ENCODE measurements at places on chromosomes 5 and 9. TPM values are rescaled to one million over a fixed set of nuclear protein-coding genes. Genes with fewer than 3 reads are reported as not detected.
A peak's percentile ranks its signal among the peaks of the same experiment; 100 is the strongest.

- DNase-seq = no peak
Measured at GRCh38 chr9:116212986-116213692, 59.5 kb downstream of the PAPPA start.

DNA sequence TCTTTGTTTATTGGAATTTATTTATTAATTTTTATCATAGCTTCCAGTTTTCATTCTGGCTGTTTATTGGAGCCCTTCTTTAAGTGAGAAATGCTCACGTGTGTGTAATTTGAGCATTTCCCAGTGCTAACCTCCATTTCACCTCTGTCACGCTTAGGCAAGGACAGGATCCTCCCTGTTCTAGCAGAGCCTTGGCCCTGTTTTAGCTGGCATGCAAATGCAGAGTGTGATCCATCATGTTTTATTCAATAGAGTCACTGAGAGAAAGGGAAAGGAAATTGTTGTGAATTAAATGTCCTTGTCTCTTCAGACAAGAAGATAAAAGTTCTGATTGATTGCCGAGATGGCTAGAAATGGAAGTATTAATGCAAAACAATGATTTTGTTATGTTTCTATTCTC lies 137.3 kb upstream of the ACO1 start:
- no peak for DNase-seq

GRCh38 chr5:148823871-148824270 lies 2.5 kb upstream of the ADRB2 start:
- DNase-seq = no peak

DNA sequence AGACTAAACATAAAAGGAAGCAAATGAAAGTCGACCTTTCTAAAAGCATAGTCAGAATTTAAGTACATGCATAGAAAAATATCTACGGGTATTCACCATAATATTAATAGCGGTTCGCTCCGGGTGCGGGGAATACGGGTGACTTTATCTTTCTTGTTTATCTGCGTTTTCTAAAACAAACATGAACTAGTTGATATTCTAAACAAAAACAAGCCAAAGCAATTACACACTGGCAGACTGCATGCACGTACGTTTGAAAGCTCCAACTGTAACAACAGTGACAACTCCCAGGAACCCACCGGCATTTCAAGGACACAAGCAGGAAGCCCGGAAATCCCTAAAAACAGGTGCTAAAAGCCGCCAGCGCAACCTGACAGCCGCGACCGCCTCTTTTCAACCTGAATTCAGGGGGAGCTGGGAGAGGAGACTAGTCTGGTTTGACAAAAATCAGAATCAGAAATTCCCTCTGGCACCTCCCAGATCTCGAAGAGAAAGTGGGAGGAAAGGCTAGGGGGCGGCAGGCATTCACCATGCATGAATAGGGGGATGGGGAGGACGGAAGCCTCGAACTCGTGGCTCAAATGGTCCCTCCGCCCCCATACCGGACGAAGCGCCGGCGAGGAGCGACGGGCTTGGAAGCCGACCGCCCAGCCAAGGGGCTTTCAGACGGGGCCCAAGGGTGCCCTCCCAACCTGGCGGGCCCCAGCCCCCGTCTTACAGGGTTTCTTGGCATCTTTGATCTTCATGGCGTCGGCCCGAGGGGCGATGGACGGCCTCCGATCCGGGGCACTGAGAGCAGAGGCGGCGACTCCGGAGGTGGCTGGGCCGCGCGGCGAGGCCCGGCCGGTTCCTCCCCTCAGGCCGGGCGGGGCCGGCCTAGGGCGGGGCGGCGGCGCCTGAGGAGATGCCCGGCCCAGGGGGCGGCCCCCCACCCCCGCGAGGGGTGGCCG lies at the start of gene PANK3:
PANK3 (minus strand) TSS at position 831 of the 950 bp plus-strand sequence; CDS start at position 746, 85 bp downstream.
- DNase-seq = peak; percentile 51

DNA sequence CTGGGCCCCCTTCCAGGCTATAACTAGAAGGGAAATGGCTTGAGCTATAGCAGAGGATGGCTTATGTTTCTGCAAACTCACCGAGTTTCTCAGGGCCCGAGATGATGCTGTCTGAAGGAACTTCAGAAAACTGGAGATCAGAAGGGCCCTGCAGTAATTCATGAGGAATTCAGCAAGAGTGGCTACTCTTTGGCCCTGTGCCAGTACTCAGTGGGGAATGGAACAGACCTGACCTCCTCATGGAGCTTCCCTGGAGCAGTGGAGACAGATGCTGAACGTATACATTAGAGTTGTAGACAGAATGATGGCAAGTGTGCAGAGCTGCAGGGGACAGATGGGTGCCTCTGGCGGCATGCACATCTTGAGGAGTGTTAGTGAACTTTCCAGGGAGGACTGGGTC lies 17.3 kb upstream of the SMIM32 start:
- no peak for DNase-seq

DNA sequence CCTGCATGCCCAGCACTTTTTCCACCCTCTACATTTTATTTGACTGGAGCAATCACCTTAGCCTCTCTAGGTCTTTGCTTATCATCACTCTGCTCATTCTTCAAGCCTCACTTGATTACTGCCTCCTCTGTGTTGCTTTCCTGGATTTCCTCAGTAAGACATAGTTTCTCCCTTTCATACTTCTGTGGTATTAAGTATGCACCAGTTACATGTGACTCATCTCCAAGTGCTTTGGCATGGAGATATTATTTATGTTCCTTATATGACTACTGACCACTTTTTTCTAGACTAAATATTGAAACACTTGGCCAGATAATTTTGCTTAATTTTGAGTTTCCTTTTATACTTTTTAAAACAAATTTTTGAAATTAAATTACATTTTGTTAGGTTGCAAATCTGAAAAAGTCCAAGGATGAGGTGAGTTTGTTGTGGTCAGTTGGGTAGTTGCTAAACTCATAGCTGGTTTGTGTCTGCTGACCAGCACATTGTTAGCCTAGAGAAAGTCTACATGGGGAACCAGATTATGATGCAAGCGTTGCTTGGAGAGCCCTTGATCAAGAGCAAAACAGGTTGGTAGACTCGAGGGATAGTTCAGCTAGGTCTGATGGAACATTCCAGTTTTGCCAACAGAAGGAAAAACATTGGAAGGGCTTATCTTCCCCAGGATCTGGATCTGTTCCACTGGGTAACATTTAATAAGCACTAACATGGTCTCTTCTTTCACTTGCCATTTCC lies 140.2 kb downstream of the TMC1 start:
- DNase-seq = no peak

DNA sequence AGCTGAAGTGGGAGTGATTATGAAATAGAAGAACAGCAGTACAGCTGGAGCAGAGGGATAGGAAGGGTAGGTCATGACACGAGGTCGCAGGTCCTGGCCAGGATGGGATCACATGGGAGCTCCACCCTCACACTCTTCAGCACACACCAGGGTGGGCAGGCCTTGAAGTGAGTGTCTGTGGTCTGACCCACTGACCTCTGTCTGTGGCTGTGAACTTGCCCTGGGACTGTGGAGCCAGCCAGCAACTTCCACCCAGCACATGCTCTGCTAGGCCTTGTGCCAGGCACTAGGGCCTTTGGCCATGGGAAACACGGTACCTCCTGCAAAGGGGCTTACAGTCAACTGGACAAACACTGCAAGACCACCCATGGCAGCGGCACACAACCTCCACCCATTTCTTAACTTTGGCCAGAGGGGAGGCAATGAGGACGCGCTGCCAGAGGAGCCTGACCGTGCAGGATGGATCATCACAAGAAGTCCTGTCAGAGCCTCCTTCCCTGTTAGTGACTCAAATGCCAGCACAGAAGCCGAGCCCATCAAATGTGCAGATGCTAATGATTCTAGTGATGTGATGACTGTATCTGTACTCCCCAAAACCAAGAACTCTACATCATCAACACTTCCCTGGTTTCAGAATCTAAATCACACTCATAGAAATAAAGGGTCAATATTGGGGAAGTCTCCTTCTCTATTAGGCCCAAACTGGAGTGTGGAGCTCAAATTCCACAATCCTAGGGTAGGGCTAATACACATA lies 113.6 kb downstream of the DPYSL3 start:
- no peak for DNase-seq

The DBH gene
- not detected for polyA plus RNA-seq
